ENCODE measurements at places on chromosomes 1 and 21.

- DNase-seq = no peak
Measured at GRCh38 chr21:28339403-28339802, 653.3 kb downstream of the LTN1 start.

GRCh38 chr1:12078575-12078937 lies 15.5 kb downstream of the TNFRSF8 start:
- no peak for DNase-seq

GRCh38 chr1:184176058-184176457 lies 124.5 kb downstream of the TSEN15 start:
- DNase-seq = no peak

DNA sequence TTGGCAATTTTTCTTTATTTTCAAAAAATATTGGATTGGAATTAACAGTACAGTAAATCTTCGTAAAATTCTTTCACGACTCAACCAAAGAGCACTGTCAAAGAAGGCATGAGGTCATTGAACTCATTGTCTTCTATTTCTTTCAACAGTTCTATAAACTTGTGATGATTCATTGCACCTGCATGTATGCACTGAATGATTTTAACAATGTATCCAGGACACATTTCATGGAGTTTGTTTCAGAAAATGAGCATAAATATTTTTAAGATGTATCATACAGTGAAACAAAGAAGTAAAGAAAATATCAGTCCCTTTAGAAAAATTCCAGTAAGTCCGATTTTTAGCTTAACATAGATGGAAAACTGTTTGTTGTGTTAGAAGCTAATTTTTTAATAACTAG lies 33.6 kb upstream of the CD34 start:
- DNase-seq = no peak

GRCh38 chr1:110674337-110675059 lies at the start of gene KCNA3:
Gene KCNA3 (minus strand): TSS chr1:110674940. CDS start chr1:110674809, 131 bp downstream.
- peak; percentile 36 for DNase-seq

- DNase-seq = no peak
Measured at GRCh38 chr1:112285746-112286145, 110.3 kb upstream of the CTTNBP2NL start.

GRCh38 chr1:83515578-83516154 lies 483.3 kb downstream of the TTLL7 start:
- no peak for DNase-seq

GRCh38 chr21:37647781-37648180 lies 268.5 kb downstream of the KCNJ6 start:
- no peak for DNase-seq

DNA sequence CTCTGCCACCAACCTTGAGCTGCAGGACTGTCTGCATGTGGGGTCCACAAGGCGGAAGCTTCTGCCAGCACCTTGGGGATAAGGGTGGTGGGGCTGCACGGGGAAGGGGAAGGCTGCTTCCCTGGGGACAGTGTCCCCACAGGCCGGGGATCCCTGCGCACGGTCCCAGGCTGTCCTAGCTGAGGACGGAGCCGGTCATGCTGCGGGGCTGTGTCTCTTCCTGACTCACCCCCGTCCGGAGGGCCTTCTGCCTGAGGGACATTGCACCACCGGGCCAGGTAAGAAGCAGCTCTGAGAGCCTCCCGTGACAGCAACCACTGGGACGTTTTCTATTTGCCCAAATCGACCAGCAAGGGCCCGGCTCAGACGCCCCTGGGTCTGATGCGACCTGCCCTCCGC lies 29.9 kb downstream of the KRTAP10-1 start:
- no peak for DNase-seq

DNA sequence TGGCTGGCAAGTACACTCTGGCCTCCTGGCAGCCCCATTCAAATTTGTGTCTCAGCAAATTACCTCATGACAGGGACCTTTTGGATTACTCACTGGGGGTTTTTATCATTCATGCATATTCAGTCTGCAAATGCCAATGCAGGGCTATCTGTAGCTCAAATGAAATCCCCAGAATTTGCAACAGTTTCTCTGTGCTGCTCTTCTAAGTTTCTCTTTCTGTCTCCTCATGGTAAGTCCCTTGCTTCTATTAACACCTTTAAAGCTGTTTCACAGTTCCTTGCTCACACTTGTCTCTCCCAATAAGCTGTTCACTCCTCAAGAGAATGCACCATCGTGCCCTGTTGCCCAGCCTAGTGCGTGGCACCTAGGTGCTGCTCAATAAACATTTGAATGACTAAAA lies 3.3 kb upstream of the FAM78B start:
- no peak for DNase-seq

DNA sequence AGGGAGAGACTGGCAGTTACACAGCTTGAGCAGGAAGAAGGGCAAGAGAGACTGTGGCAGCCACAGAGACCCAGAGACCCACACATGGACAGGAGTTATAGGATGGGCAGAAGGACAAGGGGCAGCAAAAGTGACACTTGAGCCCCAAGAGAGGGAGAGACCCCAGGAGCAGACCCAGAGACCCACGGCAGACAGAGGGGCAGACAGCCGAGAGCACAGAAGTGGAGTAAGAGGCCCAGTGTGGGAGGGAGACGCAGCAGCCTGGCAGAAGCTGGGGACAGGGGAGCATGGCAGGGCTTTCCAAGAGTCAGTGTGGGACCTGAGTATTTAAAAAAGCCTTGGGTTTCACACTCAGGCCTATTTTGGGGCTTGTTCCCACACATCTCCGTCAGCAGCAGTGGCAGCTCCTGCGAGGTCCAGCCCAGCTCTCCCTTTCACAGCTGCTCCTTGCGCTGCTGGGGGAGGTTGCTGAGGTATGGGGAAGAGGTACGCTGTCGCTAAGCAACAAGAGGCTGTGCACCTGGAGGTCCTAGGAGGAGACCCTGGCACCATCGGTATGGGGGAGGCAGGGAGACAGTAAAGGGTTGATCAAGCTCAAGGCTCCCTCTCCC lies 9.0 kb upstream of the MEF2D start:
- no peak for DNase-seq

DNA sequence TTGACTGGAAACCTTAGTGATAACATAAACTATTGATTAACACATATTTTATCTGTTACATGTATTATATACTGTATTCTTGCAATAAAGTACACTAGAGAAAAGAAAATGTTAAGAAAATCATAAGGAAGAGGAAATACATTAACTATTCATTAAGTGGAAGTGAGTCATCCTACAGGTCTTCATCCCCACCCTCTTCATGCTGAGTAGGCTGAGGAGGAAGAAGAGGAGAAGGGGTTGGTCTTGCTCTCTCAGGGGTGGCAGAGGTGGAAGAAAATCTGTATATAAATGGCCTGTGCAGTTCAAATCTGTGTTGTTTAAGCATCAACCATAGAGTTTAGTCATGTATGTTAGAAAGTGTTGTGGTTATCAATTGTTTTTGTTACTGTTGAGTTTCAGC lies 66.1 kb upstream of the CHODL start:
- DNase-seq = no peak

- peak; percentile 65 for DNase-seq
Measured at GRCh38 chr1:6519935-6520671, 28.6 kb upstream of the PLEKHG5 start.

- no peak for DNase-seq
Measured at GRCh38 chr1:78918157-78918556, 88.4 kb downstream of the ADGRL4 start.

GRCh38 chr1:222182641-222183040 lies 365.3 kb downstream of the HHIPL2 start:
- DNase-seq = no peak

- no peak for DNase-seq
Measured at GRCh38 chr21:34974162-34974981, 74.7 kb downstream of the RUNX1 start.

GRCh38 chr1:60044881-60045280 lies 28.7 kb downstream of the C1orf87 start:
- no peak for DNase-seq

DNA sequence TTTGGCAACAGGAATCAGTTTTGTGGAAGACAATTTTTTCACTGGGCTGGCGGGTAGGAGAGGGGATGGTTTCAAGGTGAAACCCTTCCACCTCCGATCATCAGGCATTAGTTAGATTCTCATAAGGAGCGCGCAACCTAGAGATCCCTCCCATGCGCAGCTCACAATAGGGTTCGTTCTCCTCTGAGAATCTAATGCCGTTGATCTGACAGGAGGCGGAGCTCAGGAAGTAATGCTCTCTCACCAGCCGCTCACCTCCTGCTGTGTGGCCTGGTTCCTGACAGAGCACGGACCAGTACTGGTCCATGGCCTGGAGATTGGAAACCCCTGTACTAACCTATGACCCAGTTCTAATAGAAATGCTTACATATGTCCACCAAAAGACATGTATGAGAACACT lies 96.6 kb upstream of the KIAA1614 start:
- no peak for DNase-seq

GRCh38 chr1:25727635-25728286 lies 72.2 kb upstream of the SELENON start:
- DNase-seq = peak; percentile 55

GRCh38 chr1:203041351-203041932 lies 15.2 kb downstream of the PPFIA4 start:
- DNase-seq = no peak

DNA sequence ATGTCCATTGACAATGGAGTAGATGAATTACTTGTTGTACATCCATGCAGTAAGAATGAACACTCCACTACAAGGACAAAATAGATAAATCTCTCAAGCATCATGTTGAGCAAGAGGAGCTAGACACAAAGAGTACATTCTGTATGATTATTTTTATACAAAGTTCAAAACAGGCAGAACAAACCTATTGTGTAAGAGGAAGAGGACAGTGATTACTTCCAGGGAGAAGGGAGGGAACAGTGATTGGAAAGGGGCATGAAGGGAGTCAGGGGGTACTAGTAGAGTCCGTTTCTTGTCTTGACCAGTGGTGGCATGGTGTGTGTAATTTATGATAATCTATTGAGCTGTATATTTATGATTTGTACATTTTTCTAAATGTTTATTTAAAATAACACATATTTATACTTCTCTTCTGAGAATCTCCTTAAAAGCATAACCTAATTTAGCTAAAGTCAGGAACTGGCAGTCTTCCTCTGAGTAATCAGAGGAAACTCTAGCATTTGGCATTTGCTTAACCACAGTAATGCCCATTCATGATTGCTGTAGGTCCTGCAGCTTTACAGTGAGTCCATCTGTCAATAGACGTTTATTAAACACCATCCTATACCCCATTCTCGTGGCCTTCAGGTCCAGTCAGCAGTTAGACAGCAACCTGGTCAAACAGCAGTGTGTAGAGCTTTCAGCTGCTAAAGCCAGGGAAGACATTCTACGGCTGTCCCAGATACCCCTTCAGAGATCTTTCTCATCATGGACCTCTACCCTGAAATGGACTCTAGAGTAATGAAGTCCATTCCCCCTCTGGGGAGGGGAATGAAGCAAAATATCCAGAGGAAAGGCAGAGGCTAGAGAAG lies 114.1 kb upstream of the GALNT2 start:
- DNase-seq = no peak

DNA sequence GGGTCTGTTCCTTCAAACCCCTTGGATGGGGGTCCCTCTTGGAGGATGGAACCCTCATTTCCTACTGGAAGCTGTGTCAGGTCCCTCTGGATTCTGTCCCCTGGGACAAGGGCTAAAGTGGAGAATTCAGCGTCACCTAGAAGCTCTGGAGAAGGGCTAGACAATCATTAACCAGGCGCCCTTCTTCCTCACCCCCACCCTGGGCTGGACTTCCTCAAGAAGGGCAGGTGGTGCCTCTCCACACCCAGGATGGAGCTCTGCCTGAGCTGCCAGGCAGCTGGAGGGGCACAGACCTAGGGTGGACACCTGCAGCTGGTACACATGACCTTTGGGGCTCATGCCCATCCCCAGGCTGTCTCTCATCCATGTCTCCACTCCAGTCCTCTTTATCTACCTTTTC lies 3.6 kb downstream of the CELF3 start:
- no peak for DNase-seq

- no peak for DNase-seq
Measured at GRCh38 chr1:70720521-70720920, 309.5 kb downstream of the CTH start.

GRCh38 chr1:156690675-156691036 lies 13.4 kb upstream of the NES start:
- DNase-seq = no peak

DNA sequence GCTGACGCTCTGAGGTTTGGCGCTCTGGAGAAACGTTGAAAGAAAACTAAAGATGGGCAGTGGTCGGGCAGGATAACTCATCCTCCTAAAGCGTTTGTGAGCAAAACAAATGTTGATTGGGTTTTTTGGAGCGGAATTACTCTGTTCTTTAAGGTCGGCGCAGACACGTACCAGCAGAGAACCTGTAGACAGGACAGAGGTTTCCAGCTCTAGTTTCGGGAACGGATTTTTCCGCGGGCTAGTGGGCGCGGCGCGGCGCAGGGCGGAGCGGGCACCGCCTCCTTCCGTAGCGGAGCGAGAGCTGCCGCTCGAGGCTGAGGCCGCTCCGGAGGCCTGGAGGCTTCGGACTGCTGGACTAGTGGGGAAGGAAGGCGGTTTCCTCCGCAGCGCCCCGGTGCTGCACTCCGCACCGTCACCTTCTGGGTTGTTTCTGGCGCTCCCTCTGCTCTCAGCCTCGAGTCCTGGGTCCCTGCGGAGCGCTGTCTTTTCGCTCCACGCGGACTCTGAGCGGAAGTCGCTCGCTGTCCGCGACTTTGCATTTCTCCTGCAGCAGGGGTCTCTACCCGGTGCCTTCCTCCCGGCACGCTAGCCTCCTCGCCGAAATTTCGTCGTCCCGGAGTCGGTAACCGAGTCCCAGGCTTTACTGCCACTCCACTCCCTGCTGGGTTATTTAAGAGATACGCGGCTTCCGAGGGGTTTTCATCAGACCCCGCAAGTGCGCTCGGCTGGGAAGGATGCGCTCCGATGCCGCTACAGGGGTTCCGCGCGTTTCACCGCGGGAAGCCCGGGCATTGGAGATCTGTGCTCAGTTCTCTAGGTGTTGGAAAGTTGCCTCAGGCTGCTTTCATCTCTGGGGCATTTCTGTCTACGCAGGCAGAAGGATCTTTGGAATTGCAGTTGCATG lies 7.0 kb downstream of the FOXD2 start:
- DNase-seq = no peak
